ENCODE measurements at places on chromosomes 4 and X.

GRCh38 chr4:89296399-89296798 is 11.2 kb downstream of the GPRIN3 start:
- no peak for DNase-seq

GRCh38 chr4:143380629-143381028 is 44.0 kb downstream of the GAB1 start:
- DNase-seq = no peak

- no peak for DNase-seq
These were observed 29.9 kb downstream of the BCLAF3 start for GRCh38 chrX:19960913-19961312.

- DNase-seq = no peak
These were observed 22.4 kb downstream of the FLNA start for GRCh38 chrX:154352012-154352401.

DNA sequence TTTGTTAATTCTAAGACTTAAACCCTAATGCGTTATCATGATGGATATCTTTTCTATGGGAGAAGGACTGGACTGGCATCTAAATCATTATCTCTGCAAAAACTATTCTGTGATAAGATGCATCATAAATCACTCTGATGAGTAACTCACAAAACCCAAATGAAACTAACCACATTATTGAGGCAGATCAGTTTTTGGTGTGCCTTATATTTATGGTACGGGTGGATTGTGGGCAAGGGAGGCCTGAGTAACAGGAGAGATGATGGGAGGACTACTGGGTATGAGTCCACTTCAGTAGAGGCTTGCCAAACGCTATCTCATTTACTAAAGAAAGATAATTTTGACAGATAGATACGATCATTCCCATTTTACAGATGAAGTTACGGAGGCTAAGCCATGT is 66.4 kb upstream of the GUCY1A1 start:
- no peak for DNase-seq

DNA sequence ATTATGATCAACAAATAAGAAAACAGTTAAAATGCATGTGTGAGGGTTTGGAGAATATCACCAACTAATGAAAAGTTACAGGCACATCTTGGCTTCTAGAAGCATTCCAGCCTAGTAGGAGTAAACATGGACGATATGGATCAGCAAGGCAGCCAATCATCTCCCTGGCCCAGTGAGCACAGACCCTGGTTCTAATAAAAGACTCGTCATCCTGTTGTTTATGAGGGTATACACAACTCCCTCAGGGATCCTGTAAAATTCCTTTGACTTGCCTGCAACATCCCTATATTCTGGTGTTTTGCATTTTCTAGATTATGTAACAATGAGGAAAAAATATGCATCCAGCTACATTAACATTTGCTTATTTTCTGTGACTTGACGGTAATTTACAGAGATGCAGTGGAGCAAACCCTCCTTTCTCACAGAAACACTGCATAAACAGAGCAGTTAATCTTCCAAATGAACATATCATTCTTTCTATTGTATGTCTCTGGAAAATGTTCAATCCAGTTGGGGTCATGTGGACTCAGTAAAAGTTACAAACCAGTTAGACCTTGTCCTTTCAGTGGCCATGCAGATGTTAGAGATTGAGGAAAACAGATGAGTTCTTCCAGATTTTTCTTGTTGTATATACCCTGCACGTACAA is 88.9 kb upstream of the NDP start:
- no peak for DNase-seq

GRCh38 chrX:107676559-107677378 is 48.5 kb downstream of the PRPS1 start:
- DNase-seq = peak; percentile 93

DNA sequence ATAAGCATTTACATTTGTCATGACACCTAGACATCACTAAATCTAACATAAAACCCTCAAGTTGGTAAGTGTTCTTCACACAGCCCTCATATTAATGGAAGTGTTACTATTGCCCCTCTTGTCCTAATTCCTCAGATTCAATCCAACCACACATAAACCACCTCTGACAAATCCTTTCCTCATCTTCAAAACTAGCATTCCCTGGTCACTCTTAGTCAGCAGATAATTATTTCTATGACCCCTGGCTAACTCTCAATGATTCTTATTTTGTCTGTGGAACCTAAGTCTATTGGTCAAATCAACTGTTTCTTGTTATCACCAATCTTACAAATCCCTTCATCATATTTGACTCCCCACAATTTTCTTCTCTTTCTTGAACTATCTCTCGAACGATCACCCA is 168.6 kb downstream of the PPP3CA start:
- no peak for DNase-seq

- DNase-seq = no peak
These were observed 14.8 kb downstream of the TCEAL8 start for GRCh38 chrX:103240155-103240554.

DNA sequence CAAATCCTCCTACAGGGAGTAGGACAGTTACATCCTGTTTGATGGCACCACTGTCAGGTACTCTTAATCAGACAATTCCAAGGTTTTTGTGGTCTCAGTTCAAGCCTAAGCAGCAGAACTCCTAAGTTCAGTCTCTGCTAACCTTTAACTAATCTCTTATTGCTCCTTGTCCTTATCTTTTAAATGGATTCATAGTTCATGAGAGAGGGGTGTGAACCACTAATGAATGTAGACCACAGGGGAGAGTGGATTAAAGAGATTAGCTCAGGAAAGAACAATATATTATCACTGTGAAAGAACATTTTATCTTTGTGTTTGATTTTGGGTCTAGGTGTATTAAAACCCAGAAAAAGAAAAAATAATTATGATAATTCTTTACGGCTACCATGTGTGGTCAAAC is 168.9 kb downstream of the DCK start:
- DNase-seq = no peak

GRCh38 chrX:9656871-9657270 is 108.8 kb downstream of the GPR143 start:
- DNase-seq = no peak
